ENCODE measurements at places on chromosomes 1 and 21. TPM values are rescaled to one million over a fixed set of nuclear protein-coding genes. Genes with fewer than 3 reads are reported as not detected.

GRCh38 chr1:209384710-209385550 is 198.6 kb upstream of the CAMK1G start:
- no peak for DNase-seq

DNA sequence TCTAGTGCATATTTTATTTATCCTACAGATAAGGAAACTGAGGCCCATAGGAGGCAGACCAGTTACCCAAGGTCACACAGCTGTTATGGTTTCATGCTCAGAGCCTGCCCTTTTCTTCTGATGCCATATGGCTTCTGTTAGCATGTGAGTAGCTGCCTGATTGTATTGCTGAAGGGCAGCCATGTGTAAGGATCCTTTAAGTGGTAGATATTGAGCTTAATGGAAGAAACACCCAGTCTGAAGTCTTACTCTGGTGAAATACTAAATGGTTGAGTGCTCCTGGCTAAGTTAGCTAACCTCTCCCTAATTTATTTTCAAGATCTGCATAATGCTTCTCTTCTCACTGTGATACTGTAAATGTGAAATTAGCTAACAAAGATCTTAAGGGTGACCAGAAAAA is 30.9 kb downstream of the ADAMTS5 start:
- DNase-seq, result no peak

- DNase-seq, result peak; percentile 95
Observed at GRCh38 chr1:219173758-219174459, at the start of gene LYPLAL1. Gene LYPLAL1 (plus strand): TSS chr1:219173878. CDS start chr1:219173891, 13 bp downstream.

- DNase-seq, result no peak
Observed at GRCh38 chr1:17600321-17600720, 60.8 kb downstream of the ARHGEF10L start.

- DNase-seq, result no peak
Observed at GRCh38 chr1:7967651-7968050, 6.1 kb downstream of the PARK7 start.

- DNase-seq, result no peak
Observed at GRCh38 chr1:167805041-167805556, 83.3 kb downstream of the MPZL1 start.

GRCh38 chr1:108801101-108801500 is 54.6 kb downstream of the STXBP3 start:
- no peak for DNase-seq

DNA sequence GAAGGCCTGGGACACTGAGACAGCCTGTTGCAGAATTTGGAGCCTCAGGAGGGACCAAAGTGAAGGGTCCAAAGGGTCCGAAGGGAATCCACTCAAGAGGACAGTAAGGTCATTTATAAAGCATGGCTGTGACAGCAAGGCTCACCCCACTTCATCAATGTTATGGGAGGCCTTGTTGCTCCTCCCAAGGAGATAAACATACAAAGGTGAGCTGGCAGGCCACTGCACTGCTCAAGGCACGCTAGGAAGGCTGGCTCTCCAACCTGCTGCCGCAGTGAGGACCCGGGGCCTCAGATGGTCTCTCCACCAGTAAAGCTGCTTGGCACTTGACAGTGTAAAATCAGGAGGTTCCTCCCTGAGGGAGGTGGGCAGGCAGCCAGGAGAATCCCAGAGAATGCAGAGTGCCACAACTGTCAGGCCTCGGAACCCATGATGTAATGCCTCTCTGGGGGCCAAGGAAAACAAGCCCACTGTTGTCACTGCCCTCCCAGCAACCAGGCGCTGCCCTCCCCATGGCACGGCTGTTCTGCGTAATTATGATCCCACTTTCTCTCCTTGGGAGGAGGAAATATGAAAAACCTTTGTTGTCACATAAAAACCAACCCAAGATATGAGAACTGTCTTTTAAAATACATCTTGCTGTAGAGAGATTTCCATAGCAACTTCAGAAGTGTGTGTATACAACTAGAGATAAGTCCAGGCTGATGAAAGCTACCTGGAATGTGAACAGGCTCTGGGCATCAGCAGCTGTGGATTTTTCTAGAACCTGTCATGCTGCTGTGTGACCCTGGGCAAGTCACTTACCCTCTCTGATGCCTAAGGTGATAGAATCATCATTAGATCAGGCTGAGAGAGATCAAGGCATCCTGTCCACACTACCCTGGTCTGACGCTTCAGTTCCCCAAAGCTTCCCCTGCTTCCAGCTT is 102.5 kb downstream of the KCNN3 start:
- DNase-seq, result no peak

- no peak for DNase-seq
Observed at GRCh38 chr1:27592232-27592930, 11.6 kb downstream of the AHDC1 start.

DNA sequence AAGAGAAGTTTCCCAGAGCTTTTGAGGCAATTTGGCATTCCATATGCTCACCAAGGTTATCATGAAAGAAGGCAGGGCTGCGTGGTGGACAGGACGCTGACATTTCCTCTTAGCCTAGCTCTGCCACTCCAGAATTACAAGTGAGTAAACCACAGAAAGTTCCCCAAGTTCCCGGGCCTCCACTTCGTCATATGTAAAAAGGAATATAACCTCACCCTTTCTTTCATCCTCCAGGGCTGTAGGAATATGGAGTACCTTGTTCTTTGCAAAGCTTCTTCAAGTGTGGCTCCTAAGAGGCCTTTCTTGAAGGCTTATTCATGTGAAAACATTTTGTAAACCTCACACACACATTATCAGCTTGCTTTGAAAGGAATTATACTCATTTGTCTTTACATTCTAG is 210.2 kb downstream of the GREM2 start:
- no peak for DNase-seq

The TDRD5 gene
- not detected for total RNA-seq

The NPHS2 gene
- total RNA-seq, result not detected

The S100A5 gene
- not detected for total RNA-seq
